Stimulated activated CD8-positive, alpha-beta memory T cell treated with anti-CD3 and anti-CD28 coated beads, Interleukin-4, amount 100 ng/mL, for 4 hours (primary cell): ENCODE measurements at places on chromosomes 2 and 18.

DNA sequence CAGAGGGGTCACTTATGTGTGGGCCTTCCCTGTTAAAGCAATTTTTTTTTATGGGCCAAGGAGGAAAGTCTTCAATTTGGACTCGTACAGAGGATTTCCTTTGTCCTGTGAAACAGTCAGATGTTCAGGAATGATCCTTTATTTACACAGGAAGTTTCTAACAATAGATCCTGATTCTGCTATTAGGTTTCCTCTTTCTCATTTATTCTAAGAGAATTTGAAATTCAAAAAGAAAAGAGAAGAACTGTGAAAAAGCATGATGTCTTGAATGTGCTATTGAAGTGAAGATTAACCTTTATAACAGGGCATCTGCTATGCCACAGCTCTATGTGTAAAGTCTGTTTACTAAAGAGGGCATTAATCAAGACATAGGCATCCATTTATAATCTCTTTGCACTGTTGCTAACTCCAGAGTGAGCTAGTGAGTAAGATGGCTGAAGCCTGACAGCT is 105.3 kb upstream of the FAM98A start:
- no peak for DNase-seq

- no peak for DNase-seq
Measured at GRCh38 chr2:53067056-53067455, 700.5 kb upstream of the CHAC2 start.

- no peak for DNase-seq
Measured at GRCh38 chr2:240217431-240218301, 77.2 kb upstream of the OTOS start.

GRCh38 chr2:209564816-209565215 is 141.0 kb downstream of the MAP2 start:
- DNase-seq, result no peak

DNA sequence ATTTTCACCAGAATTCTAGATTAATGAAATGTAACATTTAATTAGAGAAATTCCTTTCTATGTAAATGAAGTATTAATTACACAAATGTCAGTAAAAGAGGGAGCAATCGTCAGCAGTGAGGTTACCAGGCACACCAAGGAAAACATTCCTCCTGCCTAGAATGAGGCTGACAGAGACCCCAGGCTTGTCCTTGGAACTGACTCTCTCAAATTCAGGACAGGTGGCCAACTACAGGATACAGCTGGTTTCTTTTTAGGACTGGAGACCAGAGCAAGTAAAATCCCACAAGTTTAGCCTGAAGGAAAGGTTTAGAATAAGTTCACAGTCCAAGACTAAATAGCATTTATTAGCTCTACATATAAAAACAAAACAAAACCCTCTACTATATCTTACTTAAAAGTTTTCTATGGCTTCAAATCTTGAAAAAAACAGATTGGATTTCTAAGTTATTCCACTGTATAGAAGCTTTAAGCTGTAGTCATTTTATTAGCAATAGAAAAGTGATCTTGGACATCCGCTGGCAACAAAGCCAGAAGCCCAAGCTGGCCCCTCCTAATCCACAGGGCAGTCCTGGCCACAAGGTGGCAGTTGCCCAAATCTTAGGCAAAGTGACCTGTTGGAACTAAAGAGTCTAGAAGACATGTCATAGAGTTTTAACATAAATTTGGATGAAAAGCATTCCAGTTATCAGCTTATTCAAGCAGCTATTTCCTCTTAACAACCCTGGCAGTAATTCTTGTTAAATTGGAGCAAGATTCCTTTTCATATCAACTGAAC is 81.0 kb downstream of the SP3 start:
- no peak for DNase-seq

GRCh38 chr18:42107691-42108450 is 152.8 kb downstream of the PIK3C3 start:
- no peak for DNase-seq

DNA sequence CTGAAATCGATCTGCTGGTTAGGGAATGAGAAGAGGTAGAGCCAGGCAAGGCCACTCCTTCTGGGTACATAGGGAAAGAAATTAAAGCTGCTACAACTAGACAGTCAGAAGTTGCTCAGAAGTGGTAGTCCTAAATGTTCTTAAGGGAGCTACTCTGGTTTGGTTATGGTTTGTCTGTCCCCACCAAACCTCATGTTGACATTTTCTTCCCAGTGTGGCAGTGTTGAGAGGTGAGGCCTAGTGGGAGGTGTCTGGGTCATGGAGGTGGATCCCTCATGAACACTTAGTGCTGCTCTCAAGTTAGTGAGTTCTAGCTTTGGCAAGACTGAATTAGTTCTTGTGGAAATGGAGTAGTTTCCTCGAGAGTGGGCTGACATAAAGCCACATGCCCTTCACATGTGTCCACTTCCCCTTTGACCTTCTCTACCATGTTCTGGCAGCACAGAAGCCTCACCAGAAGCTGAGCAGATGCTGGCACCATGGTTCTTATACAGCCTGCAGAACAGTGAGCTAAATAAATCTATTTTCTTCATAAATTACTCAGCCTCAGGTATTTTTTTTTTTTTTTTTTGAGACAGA is 14.7 kb downstream of the RNF103 start:
- no peak for DNase-seq

DNA sequence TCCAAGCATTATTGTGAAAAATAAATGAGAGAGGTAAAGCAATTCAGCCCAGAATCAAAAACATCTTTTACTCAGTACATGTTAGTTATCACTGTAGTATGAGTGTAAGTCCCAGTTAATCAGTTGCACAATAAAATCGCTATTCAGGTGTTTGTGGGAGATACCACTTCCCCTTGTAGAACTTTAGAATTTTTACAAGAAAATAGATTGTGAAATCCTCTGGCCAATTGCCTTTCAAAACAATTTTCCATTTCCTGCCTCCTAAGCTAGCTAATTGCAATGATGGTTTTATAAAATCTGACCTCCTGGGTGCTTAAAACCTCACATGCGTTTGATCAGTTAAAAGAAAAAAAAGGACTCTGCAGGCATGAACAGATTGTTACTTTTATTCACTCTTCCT is 332.5 kb downstream of the PID1 start:
- DNase-seq, result no peak

GRCh38 chr2:177584030-177584692 is 191.6 kb downstream of the AGPS start:
- DNase-seq, result no peak

GRCh38 chr2:122681626-122682025 is 926.2 kb downstream of the TSN start:
- DNase-seq, result no peak

GRCh38 chr18:75343389-75343788 is 84.1 kb downstream of the SMIM21 start:
- DNase-seq, result no peak

DNA sequence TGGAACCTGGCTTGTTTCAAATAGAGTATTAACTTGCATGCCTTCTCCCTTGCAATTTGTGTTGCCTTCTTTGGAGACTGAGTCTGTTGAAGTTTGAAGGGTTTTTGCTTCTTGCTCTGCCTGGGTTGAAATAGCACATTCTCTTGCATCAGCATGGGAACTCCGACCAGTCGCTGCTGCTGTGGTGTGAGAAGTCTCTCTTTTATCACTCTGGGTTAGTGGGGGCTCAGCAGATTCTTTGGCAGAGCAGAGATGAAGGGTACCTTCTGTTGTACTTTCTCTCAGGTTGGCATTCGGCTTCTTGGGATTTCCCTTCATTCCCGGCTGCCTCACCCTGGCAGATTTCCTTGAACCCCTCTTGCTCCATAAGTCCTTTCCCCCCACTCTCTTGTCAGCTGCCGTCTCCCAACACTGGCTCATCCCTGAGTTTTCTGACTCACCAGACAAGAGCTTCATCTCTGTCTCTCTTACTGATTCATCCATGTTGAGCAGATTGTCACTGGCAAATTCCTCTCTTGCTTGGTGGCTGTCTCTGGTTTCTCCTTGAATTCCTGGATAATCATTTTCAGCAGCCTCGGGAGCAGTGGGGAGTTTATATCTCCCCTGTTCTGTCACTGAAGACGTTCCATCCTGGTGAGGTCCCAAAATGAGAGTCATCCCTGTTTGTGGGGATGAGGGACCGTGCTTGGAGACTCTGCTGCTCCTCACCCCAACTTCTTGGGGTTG is 49.9 kb downstream of the ALPK2 start:
- no peak for DNase-seq

DNA sequence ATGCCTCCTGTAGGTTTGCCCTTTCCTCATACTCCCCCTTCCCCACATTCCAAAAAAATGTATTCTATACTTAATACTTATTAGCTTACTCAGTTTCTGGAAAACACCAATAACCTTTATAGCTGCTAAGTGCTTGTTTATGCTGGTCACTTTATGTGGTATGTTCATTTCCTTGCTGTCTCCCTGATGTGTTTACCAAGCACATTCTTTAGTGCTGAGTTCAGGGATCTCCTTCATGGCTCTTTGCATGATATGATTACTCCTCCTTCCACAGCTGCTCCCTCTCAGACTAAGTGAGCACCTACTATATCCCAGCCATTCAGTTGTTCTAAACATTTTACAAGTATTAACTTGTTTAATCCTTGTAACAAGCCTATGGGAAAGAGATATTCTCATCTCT is 698.3 kb upstream of the FANCL start:
- no peak for DNase-seq

GRCh38 chr2:238169048-238169707 is 10.4 kb downstream of the ERFE start:
- no peak for DNase-seq

GRCh38 chr18:61606759-61607158 is 273.5 kb downstream of the CDH20 start:
- no peak for DNase-seq

- DNase-seq, result no peak
Measured at GRCh38 chr2:151761687-151762086, 27.4 kb upstream of the NEB start.

DNA sequence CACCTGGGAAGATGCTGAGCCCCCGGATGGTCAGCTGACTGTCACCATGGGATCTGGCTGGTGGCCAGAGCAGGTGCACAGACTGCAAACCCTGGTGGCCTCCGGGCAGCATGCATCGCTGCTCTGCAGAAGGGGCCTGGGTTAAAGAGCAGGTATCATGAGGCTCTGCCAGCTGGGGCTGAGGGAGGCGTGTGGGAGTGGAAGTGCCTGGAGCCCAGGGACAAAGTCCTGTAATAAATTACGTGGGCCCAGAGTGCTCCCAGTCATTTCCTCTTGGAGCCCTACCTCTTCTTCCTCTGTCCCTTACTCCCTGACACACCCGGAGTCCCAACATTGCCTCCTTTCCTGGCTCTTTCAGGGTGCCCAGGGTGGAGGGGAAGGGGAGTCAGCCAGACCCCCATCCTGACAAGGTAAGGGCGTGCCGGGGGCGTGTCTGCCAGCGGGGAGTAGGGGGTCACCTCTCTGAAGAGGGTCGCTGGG is at the start of gene MYO7B:
MYO7B (plus strand) TSS at position 262 of the 480 bp plus-strand sequence. CDS start 24,040 bp downstream, outside the sequence.
- DNase-seq, result no peak

DNA sequence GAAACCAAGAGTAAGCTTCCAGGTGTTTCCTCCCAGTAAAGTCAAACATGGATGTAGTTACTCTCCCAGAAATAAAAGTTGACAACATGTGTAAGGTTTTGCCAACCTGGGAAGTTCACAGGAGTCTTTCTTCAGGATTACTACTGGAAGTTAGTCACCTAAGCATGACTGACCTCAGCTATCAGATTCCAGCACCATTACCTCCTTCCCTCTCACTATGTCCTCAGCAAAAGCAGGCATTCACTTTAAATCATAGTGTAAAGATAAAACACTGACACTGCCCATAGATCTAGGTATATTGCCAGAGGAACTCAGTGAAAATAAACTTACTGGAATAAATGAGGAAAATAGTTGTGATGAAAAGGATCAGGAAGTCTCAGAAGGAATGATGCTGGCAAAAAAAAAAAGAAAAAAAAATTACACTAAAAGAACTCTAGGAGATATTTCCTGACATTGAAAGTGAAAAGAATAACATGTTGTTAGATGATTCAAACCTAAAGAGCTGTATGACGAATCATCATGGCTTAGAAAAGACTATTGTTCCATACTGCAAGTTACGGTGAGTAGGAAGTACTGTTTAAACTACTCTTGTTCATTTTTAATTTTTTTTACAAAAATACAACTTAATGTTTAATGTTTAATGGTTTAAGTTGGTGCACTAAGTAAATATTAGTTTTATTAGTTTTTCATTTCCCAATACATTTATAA is 484.5 kb upstream of the ZNF804A start:
- no peak for DNase-seq

GRCh38 chr2:120066800-120067547 is 54.1 kb downstream of the EPB41L5 start:
- no peak for DNase-seq

- DNase-seq, result no peak
Measured at GRCh38 chr18:22433956-22434355, 16.2 kb upstream of the CTAGE1 start.

DNA sequence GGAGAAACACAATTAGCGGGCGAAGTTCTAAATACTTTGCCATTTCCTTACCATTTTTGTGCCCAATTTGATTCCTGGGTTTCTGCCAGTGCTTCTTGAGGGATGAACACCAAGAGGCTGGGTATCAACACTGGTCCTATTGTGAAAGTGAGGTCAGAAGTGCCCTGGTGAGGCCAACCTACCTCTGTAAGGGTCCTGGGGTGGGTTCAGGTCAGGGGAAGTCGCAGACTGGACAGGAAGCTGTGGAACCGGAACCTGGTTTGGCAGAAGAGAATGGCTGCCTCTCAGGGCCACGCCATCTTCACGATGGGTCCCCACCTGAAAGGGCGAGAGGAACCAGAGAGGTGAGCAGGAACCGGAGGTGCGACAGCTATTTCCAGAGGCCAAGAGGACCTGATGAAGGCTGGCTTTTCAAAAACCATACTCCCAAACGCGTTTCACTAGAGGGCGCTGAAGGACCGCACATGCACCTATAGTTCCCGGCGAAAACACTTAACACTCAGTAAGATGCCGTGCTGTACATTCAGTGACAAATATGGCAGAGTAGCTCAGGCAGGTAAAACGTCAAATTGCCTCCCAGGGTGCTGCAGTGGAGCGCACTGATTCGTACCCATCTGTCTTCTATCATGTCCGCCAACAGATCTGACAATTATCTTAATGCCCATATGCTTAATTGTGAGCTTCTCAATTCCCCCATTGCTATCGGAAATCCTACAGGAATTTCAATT is 275.3 kb upstream of the CCDC68 start:
- peak; percentile 2 for DNase-seq

GRCh38 chr18:75120521-75120920 is 88.4 kb downstream of the PTGR3 start:
- DNase-seq, result no peak

GRCh38 chr2:113685471-113685870 is 58.4 kb downstream of the RABL2A start:
- no peak for DNase-seq

GRCh38 chr2:71857636-71858035 is 290.0 kb downstream of the CYP26B1 start:
- DNase-seq, result no peak

- DNase-seq, result no peak
Measured at GRCh38 chr2:145811276-145812164, 1291.6 kb upstream of the ZEB2 start.
